ENCODE measurements at places on chromosomes 3 and 15.

DNA sequence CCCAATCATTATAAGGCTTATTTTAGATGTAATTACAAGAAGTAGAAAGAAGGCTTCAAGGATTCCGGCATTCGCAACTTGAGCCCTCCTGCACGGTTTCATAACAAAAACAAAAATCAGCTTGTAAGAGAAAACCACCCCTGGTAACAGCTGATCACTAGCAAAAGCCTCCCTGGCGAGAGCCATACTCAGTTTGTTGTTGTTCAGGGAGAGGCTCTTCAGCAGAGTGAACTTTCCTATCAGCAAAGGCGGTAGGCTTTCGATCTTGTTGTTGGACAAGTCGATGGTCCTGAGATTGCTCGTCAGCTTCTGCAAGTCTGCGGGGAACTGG is 710 bp downstream of the LRRC57 start:
- DNase-seq, result no peak

GRCh38 chr3:189680723-189681122 is 49.5 kb downstream of the TP63 start:
- DNase-seq, result no peak

DNA sequence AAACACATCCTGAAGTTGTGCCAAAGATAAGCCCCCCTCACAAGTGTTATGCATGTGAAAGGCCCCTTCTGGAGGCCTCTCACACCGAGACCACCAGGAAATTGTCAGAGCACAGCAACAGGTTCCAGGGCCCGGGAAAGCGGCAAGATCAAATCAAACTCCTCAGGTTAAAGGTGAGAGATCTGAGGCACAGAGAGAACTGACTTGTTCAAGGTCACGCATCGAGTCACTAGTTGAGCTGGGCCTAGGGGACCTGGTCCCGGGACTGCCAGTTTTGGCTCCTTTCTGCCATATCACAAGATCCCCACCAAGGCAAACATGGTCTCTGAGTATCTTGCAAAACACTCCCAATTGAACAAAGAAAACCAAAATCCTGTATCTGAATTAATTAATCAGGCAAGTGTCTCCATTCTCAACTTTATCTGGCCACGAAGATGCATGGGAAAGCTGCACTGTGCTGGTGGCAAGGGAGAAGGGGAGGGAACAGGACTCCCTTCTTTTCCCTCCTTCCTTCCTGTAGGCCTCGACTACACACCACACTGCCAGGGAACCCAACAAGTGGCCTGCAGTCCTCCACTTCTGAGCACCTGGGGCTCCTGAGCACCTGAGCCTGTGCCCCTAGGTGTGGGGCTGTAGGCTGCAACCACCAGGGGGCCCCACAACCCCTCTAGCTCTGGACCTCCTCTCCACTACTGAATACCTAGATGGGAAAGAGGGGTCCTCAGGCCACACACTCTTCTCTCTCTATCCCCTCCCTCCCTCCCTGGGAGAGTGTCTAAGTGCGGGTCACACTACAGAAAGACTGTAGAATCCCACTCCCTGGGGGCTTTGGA is 37.3 kb downstream of the ANP32A start:
- DNase-seq, result peak; percentile 51

GRCh38 chr3:106332884-106333283 is 464.1 kb upstream of the CBLB start:
- DNase-seq, result no peak

DNA sequence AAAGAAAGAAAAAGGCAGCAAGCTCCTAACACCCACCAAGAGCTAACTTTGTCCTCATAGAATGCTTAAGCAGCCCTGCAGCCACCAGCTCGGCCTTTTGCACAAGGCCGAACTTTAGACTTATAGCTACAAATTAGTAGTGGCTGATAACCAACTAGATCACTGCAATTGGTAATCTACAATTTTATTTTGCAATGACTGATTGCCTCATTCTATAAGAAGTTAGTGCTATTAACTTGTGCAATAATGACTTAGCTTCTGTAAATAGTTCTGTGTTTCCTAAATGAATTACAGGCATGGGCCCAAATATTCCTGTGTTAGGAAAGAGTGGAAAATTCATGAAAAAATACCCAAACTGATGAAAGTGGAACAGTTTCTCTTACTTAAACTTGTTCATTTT is 284.8 kb upstream of the CFAP20DC start:
- no peak for DNase-seq

DNA sequence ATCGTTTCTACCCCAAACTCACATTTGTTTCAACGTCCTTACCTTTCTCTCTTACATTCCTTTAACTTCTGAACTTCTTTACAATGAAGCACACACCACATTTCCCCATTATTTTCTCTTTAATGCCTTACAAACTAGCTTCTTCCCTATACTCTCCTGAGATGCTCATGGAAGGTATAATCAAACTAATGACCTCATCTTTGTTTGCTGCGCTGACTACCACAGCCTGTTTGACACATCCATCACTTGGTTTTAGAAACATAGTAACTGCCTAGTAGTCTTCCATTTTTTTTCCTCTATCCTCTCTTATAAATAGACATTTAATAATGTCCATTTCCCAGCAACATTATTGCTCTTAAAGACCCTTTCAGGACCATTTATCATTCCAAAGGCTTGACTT is 230.5 kb upstream of the LRTM1 start:
- no peak for DNase-seq

DNA sequence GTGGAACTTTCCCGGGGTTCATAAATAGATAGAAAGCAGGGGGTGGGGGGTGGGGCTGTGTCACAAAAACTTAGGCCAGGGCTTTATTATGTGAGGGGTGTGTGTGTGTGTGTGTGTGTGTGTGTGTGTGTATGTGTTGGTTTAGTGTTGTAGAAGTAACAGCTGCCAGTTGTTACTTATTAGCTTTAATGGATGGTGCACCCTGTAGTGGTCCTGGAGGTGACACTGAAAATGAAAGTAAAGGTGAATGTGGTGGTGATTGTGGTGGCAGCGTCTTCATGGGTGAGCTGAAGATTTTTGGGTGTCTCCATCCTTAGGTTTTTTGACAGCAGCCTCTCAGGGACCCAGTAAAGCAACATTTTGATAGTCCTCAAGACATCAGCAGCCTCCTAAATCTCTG is 449.9 kb downstream of the PDCD6IP start:
- DNase-seq, result no peak

- DNase-seq, result no peak
Measured at GRCh38 chr3:138062626-138063025, 52.7 kb downstream of the CLDN18 start.

- DNase-seq, result no peak
Measured at GRCh38 chr15:61367953-61368352, 138.9 kb upstream of the RORA start.

- no peak for DNase-seq
Measured at GRCh38 chr3:52102934-52103333, 46.6 kb upstream of the DUSP7 start.

- no peak for DNase-seq
Measured at GRCh38 chr3:191066669-191067068, 132.4 kb upstream of the OSTN start.

DNA sequence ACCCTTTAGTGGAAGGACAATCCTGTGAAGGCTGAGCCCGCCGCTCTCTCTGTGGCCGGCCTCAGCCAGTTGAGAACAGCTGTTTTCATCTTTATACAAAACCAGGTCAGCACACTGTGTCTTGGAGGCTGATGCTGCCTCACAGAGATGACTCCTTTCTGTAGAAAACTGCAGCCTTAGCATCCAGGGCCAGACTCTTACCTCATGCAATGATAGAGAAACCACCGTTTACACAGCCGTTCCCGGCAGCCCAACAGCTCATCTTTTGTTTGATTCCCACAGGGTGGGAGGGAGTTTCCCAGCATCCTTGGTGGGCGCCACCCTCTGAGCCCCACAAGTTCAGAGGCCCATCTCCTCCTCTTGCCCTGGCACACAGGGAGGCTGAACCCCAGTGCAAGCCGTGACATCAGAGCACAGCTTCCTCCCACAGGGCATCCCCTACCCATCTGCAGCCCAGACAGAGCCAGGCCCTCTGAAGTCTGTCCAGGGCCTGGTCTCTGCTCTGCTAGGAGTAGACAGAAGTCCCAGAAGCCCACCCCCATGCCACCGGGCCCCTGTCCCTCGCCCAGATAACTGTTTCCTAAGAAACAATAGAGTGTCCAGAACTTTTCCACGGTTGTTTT is 105.0 kb downstream of the LRRK1 start:
- DNase-seq, result no peak

DNA sequence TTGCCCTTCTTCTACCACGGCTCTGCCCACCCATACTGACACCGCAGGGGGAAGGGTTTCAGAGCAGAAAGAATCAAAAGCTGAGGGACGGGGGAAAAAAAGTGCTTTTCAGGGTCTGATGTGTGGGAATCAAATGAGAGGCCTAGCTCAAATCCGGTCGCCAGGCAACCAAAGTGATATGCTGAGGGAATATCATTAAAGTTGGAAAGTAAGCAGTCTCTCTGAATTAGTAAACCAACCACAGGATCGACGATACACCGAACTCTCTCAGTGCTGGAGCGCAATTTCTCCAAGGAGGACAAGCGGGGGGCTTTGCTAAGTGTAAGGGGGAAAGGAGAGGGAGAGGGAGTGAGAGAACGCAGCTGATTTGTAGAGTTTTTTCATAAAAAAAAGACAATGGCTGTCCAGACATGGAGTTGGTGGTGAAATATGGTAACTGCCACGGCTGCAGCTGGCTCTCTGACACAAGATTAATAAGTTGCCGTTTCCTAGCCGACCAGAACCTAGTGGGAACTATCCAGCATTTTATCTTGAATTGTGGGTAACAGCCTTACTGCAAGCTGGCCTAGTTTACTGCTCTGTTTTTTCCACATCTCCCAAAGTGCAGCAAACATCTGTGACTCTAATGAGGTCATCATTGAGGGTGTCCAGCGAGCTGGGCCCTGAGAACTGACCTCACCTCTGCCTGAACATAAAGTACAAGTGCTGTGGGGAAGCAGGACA is 530.2 kb downstream of the SOX2 start:
- no peak for DNase-seq

GRCh38 chr3:70112751-70113150 is 113.2 kb downstream of the SAMMSON start:
- no peak for DNase-seq

DNA sequence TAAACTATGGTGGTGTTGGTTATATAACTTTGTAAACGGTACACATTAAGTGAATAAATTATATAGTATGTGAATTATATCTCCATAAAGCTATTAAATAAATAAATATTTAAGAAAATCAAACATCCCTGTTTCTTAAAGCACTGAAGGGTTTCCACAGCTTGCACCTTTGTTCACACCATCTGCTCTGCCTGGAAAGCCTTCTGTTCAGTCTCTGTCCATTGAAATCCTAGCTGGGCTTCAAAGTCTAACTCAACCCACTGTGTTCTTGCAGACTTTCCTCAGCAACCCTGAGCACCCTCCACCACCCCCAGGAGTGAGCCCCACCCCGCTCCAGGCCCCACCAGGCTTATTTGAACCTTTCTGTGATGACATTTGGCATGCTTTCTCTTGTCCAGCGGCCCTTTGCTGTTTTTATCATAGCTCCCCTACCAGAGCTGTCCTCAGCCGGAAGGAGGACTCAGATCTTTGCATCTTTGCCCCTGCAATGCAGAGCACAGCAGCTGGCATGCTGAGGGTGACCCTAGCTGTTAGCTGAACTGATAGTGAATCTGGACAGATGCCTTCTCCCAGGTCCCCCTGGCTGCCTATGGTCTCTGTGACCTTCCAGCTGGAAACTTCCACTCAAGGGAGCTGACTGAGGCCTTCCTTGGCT is 105.2 kb downstream of the DAPK2 start:
- no peak for DNase-seq

GRCh38 chr3:132254076-132254755 is 63.0 kb upstream of the ACP3 start:
- DNase-seq, result no peak

GRCh38 chr3:86856711-86857110 is 134.2 kb downstream of the VGLL3 start:
- no peak for DNase-seq

- DNase-seq, result no peak
Measured at GRCh38 chr3:115085197-115085865, 61.8 kb downstream of the ZBTB20 start.

DNA sequence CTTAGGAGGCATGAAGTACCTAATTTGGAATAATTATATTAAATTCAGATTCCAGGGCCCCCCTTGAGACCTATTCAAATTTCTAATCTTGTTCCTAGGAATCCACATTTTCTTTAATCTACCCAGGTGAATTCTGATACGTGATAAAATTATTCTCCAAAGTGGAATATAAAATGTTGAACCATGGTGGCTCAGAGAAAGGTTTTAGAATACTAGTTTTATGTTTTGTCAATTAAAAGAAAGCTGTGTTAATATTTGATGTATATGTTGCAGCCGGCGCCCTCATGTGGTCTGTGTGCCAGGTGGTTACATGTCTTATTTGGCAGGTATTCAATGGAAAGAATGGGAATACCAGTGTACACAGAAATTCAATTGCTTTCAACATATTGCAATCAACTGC is 321.8 kb downstream of the FEZF2 start:
- DNase-seq, result peak; percentile 40

DNA sequence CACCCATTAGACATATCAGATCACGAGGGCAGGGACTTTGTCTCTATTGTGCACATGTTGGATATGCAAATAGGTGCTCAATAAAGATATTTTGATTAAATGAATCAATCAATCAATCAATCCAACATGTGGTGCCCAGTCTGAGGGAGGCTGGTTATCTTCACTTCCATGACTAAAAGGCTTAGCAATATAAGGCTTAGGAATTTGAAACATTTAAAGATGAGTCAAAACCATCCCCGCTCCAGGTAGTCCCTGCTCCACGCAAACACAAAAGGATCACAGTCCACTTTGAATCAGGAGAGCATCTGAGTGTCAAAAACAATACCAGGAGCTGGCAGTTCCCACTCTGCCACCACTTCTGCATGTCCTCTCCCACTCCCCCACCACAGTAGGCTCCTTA is 25.8 kb upstream of the PRICKLE2 start:
- no peak for DNase-seq

DNA sequence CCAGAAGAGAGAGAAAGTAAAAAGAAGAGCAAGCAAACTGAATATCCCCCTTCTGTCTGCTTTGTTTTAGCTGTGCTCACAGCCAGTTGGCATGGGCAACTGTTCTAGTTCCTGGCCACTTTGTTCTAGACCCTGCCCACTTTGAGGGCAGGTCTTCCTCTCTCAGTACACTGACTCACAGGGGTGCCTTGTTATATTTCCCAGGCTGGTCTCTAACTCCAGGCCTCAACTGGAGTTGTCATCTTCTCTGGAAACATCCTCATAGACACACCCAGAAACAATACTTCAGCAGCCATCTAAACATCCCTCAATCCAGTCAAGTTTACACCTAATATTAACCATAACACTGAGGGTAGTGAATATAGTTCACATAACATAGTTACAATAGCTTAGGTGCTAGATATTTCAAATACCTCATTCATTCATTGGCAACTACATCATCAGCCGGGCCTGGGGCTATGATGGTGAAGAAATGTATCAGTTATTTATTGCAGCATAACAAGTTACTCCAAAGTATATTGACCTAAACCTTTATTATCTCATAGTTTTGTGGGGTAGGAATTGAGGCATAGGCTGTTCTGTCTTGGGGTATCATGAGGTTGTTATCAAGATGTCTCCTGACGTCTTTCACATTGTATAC is 106.0 kb downstream of the UBE2E2 start:
- DNase-seq, result no peak

DNA sequence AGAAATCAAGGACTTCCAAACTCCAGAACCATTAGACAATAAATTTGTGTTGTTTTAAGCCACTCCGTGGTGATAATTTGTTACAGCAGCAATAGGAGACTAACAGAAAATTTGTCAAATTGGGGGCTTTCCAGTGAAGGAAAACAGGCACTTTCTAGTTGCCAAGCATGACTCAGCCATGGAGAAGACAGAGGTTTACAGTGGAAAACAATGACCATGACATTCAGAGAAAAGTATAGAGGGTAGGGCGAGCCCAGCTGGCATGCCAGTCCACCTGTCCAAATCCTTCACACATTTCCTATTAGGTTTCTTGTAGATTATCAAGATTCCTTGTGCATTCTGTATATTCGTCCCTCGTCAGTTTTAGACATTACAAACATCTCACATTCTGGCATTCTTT is 24.9 kb downstream of the SLCO2A1 start:
- DNase-seq, result no peak

Measured in Kasumi-1 (cell line).